ENCODE measurements at places on chromosomes 7 and 10. TPM values are rescaled to one million over a fixed set of nuclear protein-coding genes. Genes with fewer than 3 reads are reported as not detected.

The BEND7 gene
- total RNA-seq: 12.9 TPM

The CARD11 gene
- 10.1 TPM for total RNA-seq

The ABCB1 gene
- total RNA-seq: 9.7 TPM

The SEPTIN14 gene
- total RNA-seq: not detected

The STK31 gene
- not detected for total RNA-seq

The GPR37 gene
- total RNA-seq: 4.1 TPM

The CLDN3 gene
- 0.27 TPM for total RNA-seq

The SPACDR gene
- total RNA-seq: 1.7 TPM

The IL6 gene
- 23.7 TPM for total RNA-seq

The ANXA8L1 gene
- total RNA-seq: not detected

The NYAP1 gene
- total RNA-seq: 2.7 TPM

The STN1 gene
- total RNA-seq: 22.2 TPM

The MYL7 gene
- not detected for total RNA-seq

The TMEM236 gene
- 0.14 TPM for total RNA-seq

The FBXL13 gene
- total RNA-seq: 1.3 TPM

The ZNF804B gene
- total RNA-seq: not detected

The MYL10 gene
- total RNA-seq: not detected

The SPDYE3 gene
- not detected for total RNA-seq

The TMEM26 gene
- total RNA-seq: 0.07 TPM

The PLA2G12B gene
- total RNA-seq: not detected

The UPK3BL2 gene
- total RNA-seq: 0.80 TPM

The MSMB gene
- not detected for total RNA-seq

The SEPTIN7 gene
- total RNA-seq: 299 TPM

The EN2 gene
- not detected for total RNA-seq

The TFPI2 gene
- total RNA-seq: 96.5 TPM

The EBF3 gene
- 0.13 TPM for total RNA-seq

The PTF1A gene
- not detected for total RNA-seq

The VPS37D gene
- 2.1 TPM for total RNA-seq

The GIMAP4 gene
- total RNA-seq: 242 TPM

The HIBADH gene
- total RNA-seq: 34.1 TPM

The GIMAP7 gene
- total RNA-seq: 30.9 TPM

The CLRN3 gene
- total RNA-seq: not detected

The AVPI1 gene
- total RNA-seq: 1.9 TPM

The LIPN gene
- not detected for total RNA-seq
